Fibroblast of skin of right biceps (primary cell): ENCODE measurements at places on chromosomes 6 and 20.

DNA sequence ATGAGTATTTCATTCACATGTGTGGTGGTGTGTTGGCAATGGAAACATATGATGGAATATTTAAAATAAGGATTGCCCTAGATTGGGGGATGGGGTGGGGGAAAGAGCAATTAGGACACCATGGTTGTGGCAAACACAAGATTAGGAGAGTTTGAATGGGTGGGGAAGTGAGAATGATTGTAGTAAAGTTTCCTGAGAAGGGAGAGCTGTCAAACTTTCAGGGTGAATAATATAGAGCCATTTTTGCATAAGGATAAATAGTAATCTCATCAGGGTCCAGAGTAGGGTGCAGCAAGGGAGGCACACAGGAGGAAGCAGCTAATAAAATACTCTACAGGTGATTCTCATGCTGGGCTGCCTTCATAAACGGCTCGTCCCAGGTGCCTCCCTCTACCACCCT is 294.9 kb upstream of the MARCKS start:
- DNase-seq: no peak

- peak; percentile 55 for DNase-seq
These were observed 189.1 kb upstream of the SUPT3H start for GRCh38 chr6:45566882-45567281.

DNA sequence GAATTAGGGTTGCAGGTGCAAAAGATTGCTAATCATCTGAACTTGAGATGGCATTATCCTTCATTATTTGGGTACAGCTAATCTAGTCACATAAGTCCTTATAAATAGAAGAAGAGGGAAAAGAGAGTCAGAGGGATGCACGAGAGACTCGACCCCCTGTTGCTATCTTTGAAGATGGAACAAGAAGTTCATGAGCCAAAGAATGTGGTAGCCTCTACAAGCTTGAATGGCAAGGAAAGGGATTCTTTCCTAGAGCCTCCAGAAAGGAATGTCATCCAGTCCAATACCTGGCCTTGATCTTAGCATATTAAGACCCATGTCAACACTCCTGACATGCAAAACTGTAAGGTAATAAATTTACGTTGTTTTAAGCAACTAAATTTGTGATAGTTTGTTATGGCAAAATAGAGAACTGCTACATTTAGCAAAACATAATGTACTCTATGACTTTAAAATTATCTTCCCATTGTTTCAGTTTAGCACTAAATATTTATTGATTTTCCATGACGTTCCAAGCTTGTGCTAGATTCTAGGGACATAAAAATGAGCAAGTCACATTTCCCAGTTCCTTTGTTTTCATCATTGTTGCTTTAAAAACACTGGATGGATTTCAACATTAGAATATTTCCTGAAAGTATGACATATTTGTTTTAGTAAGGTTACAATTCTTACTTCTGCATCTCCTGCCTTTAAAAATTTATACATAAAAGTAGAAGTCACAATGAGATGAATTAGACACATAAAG is 12.7 kb downstream of the MANEA start:
- no peak for DNase-seq

DNA sequence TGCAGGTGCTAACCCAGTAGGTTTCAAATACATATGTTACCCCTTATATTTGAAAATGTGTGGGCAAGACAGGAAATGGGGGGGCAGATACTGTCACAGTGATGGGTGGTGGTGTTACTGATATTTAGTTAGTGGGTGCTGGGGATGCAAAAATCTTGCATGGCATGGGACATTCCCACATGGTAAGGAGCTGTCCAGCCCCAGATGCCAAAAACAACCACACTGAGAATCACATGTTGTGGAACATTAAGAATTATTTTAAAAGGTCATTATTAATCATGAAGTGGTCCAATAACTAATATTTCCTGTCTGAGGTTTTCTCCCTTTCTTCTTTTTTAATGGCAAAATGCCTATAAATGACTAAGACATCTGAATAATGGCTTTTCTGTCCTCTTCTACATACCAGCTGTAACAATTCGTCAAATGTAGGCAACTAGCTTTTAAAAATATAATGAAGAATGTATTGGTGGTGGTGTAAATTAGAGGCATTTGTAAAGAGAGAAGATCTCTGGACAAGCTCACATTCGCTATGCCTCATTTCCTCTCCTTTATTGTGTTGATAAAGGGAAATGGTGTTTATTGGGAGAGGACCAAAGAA is 57.3 kb upstream of the SLC35B3 start:
- DNase-seq: no peak

- no peak for DNase-seq
These were observed 239.6 kb downstream of the ERMARD start for GRCh38 chr6:169991031-169991390.

DNA sequence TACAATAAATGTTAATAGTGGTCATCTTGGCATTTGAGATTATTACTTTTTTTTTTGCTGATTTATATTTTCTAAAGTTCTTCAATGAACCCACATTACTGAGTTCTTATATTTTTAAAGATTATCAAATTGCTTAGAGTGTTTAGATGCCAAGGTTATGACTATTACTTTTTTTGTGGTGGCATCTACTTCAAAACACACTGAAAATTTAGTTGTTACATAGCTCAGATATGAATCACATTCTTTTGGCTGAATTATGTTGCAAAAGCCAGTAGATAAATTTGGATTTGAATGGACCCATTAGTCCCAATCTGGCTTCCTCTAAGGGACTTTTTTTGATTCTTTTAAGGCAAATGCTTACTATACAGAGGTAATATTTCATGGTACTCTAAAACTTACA is 8.9 kb downstream of the UTRN start:
- peak; percentile 93 for DNase-seq

GRCh38 chr6:109299776-109300564 is 82.3 kb downstream of the CD164 start:
- DNase-seq: no peak

DNA sequence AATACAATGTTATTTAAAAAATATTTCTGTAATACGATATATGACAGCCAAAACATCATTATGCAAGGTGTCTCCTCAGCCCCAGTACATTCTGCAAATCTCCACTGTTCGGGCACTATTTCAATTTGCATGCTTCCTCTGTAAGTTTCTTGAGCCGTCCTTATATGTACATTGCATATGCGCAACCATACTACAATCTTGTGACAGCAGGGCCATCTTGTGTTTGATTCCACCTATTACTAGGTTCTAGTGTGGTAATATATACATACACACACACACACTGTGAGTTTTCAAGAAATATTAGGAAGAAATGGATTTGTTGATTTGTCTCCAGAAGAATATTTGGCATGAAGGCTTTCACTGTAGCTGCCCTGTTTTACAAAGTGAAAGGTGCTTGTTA is 9.8 kb downstream of the LYRM4 start:
- no peak for DNase-seq

DNA sequence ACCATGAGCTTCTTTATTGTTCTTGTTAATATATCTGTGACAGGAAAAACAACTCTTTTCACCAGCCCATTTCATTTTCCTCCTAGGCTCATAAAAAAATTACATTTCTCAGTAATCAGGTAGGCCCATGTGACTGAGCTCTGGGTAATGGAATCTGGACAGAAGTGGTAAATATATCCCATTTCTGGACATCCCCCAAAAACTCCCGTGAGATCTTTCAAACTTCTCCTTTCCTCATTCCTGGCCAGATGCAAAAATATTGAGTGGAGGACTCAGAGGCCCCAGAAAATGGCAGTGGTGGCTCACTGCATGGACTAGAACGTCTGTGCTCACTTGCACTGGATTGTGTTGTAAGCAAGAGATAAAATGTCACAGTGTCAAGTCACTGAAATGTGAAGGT is 3.8 kb upstream of the CHD6 start:
- no peak for DNase-seq

GRCh38 chr20:59316911-59317731 is 16.7 kb downstream of the EDN3 start:
- no peak for DNase-seq

DNA sequence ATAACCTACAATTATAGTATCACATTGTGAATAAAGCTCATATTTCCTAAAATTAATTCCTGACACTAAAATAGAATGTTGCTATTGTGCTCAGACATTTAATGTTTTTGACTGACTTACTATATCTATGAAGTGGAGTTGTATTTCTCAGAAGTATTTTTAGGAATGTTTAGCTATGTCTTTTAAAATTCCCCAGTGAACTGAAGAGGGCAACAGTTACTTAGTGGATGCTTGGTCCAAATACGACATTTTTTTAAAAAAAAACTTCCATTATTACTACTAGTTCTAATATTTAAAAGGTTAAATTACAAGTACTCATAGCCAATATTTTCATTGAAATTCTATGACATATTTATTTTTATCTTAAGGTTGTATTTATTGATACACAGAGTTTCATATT is 460.2 kb downstream of the COL12A1 start:
- DNase-seq: no peak

DNA sequence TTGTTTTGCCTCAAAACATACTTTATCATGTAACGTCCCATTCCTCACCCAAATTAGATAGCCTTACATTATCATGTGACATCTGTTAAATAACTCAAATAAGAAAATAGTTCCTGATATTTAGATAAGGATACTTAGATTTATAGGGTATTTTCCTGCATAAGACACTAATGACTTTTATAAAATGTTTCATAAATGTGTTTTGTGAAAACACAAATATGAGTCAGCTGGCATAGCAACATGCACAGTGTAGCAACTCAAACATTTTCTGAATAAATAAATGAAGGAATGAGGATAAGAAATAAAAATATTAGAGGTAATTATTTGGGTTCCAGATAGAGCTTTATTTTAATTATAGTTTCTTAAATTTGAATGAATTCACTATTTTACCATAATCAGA is 460.4 kb upstream of the PLCB4 start:
- no peak for DNase-seq

DNA sequence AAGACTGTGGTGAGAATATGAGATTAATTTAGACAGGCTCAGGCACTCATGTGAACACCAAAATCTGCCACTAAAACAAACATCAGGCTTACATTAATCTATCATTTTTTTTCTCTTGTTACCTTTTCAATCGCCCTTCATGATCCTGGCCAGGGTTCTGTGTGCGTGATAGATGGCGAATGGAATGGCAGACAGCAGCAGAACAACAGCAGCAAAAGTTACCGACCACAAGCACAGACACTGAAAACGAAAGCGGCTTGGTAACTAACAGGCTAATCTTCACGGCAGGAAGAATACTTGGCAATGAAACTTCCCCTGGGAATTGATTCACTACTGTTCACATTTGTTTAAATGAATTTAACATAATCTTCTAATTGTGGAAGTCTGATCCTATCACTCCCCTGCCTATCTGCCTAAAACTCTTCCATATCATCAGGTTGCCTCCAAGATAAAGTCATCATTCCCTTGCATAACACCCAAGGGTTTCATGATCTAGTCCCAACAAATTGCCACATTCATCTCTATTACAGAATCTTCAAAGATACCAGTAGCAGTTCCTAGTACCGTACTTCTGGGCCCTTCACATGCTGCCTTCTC is 28.7 kb downstream of the PTPRK start:
- DNase-seq: peak; percentile 81

- no peak for DNase-seq
These were observed 155.5 kb downstream of the HACE1 start for GRCh38 chr6:104704191-104704590.

DNA sequence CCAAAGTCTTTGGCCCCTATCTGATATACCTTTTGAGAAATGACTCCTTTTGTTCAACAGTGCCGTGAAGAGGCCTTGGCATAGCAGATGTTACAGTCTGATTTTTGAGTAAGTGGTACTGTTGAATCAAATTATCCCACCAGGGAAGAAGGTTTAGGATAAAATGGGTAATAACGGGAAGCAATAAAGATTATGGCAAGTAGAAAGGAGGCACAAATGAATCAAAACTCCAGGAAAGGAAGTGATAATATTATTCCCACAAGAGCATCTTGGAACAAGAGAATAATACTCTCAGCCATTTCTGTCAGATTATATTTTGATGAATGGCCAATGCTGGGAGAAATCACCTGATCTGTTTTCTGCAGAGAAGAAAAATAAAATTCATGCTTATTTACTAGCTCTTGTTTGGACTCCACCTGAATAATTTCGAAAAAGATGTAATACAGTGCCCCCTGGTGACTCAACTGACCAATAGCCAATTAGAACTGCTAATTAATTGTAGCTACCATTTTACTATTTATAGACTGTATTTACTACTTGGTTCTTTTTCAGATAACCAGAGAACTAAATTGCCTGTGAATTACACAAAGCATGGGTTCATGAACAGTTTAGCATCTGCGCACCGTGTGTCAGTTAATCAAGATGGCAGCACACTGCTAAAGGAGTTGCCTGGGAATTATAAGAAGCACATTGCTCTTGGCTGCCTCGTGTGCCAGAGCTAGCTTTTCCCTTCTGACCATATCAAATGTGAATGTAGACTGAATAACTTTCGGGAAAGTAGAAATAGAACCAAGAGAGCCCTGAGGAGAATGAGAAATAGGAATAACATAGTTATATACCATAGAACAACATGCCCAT is 78.5 kb upstream of the TRDN start:
- peak; percentile 3 for DNase-seq

DNA sequence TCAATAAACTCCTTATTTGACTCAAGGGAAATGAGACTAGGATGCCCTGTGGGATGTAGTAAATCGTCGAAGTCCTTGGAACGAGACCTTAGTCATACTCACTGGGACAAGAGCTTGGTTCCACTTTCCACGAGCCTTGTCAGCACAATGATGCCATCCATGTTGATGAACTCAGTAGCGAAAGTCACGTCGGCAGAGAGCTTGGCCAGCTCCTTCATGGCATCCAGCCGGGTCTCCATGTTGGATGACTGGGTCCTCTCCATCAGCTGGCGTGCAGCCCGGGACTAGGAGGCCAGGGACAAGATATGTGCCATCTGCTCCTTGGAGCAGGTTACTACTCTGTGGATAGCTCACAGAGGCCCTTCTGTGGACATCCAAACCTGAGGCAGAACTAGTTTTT is 17.5 kb downstream of the ELMO2 start:
- no peak for DNase-seq

GRCh38 chr6:96394727-96395126 is 126.9 kb upstream of the UFL1 start:
- DNase-seq: no peak

DNA sequence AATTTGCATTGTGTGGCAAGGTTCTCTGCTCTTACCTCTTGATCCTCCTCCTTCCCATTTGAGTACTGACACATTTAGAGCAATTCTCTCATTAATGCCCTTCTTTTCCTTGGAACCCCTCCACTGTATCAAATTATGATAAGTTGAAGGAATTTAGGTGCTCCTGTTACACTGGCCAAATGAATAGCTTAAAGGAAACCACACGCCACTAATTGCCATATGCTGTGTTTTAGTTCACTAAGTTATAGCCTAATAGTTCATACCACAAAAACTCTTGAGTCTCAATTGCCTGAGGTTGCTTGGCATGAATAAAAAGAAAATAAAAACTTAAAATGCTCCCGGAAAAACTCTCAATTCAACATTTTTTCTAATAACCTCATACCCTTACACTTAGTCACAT is 1239.3 kb downstream of the EPHA7 start:
- no peak for DNase-seq

DNA sequence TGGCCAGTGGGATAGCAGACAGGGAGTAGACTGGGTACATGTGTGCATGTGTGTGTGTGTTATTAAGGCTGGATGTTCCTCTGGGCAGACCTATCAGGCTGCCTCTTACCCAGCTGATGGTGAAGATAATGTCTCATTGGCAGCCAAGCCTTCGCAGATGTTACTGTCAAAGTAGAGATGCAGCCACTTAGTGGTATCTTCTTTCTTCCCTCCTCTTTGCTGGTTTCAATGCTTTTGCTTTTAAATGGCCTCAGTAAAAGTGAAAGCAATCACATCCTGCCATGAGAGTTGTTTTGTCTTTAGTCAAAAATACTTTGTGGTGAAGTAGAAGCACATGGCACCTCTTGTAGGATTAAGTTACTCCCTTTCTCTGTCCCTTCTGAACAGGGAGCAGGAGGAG is 57.5 kb downstream of the SNRNP48 start:
- DNase-seq: no peak
